ENCODE measurements at places on chromosomes 16 and 17.

DNA sequence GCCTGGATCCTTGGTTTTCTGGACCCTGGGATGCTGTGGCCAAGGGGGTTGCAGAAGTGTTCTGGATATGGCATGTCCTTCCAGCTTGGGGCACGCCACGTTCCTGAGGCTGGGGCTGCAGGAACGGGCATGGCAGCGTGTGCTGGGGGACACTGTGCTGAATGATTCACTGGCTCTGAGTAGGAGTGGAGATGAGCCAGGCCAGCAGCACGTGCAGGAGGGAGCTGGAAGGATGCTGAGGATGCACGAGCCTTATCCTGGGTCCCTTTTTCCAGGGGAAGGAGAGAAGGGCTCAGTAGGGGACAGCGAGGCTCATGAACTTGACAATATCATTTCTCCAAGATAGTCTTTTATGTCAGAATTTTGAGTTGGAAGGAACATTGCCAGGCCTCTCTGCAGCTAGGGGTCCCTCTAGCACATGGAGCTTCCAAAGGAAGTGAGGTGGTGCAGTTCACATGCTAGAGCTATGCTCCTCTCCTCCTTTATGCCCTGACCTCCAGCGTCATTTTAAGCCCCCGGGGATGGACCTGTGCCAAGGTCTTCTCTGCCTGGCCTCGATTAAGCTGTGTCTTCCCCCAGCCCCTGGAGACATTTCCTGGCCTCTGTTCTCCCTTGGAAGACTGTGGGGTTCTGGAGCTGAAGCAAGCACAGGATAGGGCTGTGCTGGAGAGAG, 125.9 kb downstream of the OR1D5 start:
- DNase-seq = no peak

DNA sequence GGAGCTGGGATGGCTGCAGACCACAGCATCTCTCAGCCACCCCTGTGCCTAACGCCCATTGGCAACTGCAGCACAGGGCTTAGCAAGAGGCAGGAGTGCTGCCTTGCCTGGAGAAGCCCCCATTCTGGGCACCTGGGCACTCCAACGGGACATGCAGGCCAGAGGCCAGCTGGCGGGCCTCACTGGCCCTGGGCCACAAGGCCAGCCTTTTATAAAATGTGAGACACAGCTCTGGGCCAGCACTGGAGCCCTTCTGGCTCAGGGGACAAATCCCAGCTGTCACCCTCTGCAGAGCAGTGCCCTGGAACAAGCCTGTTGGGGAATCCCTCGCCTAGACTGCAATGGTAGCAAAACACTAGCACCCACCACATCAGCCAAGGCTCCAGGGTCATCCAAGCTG, 171.8 kb downstream of the WSCD1 start:
- DNase-seq = no peak

DNA sequence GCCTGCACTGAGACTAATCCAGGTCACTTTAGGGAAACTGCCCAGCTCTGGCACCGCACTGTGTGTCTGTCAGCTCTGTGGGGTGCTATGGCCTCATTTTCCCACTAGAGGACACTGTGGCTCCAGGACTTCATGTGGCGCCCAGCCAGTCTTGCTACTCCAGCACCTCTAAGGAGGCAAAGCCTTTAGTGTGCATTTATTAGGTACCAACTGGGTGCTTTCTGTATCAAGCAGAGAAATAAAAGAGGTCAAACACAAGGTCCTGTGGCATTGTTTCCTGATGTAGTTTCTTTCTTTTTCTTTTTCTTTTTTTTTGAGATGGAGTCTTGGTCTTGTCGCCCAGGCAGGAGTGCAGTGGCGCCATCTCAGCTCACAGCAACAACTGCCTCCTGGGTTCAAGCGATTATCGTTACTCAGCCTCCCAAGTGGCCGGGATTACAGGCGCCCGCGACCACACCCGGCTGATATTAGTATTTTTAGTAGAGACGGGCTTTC, 12.5 kb upstream of the RHBDL3 start:
- peak; percentile 78 for DNase-seq

GRCh38 chr16:49578018-49578417, 204.4 kb downstream of the C16orf78 start:
- DNase-seq = no peak

GRCh38 chr16:77594799-77595596, 127.3 kb upstream of the NUDT7 start:
- DNase-seq = no peak

GRCh38 chr16:6725634-6726331, 606.9 kb upstream of the RBFOX1 start:
- peak; percentile 1 for DNase-seq

GRCh38 chr17:43456661-43457361, 27.0 kb upstream of the DHX8 start:
- no peak for DNase-seq

GRCh38 chr16:48507391-48507790, 102.6 kb downstream of the N4BP1 start:
- DNase-seq = no peak

GRCh38 chr17:71115669-71115972, 946.3 kb downstream of the KCNJ2 start:
- no peak for DNase-seq

DNA sequence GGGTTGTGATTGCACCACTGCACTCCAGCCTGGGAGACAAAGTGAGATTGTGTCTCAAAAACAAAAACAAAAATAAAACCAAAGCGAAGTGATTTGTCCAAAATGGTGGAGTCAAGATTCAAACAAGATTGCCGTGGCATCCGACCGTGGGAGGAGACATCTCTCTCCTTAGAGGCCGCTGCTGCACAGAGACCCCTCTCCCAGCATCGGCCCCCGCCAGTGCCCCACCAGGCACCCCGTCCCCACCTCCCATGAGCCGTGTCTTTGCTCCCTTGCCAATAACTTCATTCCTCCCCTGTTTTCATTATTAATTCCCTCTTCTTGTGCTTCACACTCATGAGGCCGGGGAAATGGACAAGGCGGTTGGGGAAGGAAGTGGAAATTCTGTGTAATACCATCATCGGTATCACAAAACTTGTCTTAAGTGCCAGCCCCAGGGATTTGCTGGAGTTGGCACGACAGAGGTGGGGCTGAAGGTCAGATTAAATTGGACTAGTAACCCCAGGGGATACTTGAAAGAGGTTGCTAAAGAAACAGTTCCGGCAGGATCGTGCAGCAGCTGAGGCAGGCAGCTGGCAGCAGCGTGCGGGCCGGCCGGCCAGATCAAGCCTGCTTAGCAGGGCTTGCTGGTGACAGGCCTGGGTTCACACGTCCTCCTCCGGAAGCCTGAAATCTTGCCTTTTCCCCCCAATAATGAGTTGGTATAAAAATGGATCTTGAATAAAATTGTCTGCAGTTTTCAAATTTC, 66.8 kb downstream of the RTN4RL1 start:
- no peak for DNase-seq

DNA sequence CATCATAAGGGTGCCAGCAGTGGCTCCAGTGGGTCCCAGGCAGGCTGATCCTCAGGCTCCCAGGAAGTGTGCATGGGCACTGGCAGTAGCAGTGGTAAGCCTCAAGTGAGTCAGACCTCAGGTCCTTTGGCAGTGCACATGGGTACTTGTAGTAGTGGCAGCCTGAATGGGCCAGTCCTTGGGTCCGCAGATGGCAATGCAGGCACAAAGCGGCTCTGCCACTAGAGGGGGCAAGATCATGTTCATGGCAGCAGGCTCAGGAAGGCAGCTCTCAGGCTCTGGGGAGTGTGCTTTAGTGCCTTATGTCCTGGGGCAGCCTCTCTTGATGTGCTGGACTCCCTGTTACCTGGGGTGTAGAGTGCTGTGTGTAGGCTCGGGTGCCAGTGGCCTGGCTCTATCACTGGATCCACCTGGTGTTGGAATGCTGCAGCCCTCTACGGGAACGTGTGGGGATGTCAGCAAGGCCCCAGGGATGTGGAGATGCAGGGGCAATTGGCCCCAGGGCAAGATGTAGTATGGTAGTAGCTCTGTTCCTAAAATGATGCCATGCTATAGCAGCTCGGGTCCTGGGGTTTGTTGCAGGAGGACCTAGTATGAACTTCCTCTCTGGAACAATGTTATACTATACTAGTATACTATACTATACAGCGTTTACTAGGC, 11.0 kb downstream of the ACSM3 start:
- DNase-seq = peak; percentile 69
